ENCODE measurements at places on chromosomes 1 and 21. TPM values are rescaled to one million over a fixed set of nuclear protein-coding genes. Genes with fewer than 3 reads are reported as not detected.

GRCh38 chr1:55448261-55448660 lies 233.1 kb upstream of the USP24 start:
- DNase-seq, result no peak

DNA sequence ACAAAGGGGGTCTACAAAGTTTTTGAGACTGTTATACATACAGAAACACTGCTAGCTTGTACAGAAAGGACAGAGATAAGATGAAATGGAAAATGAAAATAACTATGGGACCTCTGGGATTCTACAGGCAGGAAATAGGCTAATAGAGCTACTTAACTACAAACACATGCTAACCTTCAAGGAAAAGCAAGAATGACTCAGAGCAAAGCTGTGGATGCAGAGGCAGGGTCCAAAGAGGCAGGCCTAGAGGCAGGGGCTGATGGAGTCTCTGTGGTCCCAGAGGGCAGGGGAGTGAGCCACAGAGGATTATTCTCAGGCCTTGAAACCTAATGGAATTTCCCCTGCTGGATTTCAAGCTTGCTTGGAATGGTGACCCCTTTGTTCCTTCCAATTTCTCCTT lies 18.7 kb upstream of the GOLT1A start:
- DNase-seq, result no peak

DNA sequence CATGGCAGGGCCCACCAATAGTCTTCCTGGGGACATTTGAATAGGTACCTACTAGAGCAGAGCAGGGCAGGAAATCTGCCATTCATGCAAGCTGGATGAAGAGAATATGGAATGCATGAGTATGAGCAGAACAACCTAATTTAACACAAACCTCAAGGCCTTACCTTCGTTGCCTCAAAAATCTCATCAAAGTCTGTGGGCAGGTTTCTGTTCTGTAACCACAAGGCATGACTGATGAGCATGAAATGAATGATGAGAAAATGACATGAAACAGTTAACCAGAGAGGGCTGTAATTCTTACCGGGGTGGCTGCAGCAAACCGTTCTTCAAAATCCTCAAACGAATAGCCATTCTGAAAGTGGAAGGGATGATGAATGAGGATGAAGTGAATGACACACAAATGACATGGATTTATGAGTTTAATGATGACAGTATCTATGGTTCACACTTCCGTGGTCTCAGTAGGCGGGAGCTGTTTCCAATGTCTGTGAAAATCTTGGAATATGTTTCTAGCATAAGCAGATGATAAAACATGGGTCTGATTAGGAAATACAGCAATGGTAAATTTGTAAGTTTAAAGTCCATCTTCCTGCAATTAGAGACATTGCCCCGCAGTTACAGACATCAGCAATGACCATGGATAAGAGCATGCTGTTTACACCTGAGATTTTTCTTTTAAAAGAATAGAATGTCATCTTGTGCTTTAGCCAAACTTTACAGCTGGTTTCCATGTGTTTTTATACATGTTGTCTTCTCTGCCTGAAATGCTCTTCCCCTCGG lies 67.6 kb upstream of the C8B start:
- DNase-seq, result no peak

BGLAP gene
- not detected for total RNA-seq

Measured in Daoy (cell line).